ENCODE measurements at places on chromosomes 2 and 18.

DNA sequence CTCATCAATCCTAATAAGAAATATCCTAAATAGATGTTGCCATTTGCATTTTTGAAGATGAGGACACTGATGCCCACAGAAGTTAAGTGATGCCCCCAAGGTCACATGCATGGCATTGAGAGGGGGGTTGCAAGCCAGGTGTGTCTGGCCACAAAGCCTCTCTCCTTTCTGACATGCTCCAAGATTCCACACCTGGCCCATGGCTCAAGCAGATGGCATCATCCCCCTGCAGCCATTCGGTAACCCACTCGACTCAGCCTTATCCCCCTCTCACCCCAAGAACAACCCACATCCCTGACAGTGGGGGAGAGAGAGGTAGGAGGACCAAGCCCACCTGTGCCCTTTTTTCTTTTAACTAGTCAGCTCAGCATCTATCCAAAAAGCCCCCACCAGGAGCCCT is 16.5 kb upstream of the TEX51 start:
- DNase-seq: no peak

DNA sequence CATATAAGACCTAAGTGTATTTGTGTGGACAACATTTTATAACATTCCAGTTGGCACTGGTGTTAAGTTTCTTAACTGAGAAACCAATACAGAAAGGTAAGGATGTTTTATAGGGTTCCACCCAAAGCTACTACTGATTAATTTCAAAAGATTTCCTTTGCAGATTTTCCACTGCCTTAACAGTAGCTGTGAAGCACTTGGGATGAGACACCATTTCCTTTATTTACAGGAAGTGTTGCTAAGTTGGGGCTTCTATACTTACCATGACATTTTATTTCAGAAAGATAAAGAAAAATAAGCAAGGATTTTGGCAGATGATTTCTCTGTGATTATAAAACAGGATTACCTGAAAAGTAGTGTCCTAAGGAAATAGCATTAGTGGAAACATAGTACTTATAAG is 234.3 kb downstream of the CALCRL start:
- no peak for DNase-seq

DNA sequence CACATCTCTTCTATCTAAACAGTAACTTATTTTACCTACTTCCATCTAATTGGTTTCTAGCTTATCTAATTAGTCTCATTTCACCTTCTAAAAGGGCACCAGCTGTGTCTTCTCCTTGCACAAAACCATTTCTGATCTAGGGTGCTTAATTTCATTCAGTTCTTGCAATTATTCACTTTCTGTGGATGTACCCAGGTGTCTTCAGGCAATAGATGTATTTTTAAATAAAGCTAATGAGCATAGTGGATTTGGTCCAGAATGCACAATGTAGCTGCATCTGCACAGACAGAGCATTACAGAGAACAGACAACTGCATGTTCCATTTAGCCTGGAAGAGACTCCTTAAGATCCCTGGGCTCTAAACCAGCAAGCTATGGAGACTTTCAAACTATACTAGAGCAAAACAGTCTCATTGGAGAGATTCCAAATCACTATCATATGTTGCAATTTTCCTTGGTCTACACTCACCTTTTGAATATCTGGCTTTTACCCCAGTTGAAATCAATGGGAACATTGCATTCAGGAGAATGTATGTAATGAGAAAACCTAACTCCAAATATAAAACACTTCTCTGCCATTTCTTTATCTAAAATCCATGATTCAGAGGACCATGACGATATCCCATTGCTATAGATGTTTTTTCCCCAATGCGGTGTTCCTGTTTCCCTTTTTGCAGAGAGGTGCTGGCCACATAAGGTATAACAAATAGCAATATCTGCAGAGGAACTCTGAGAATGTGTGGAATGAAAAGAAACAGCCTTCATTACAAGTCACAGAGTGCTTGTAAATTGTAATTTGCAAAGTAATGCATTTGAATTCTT is 3.5 kb upstream of the RFX8 start:
- no peak for DNase-seq

GRCh38 chr2:240397542-240397916 is 37.9 kb upstream of the GPC1 start:
- no peak for DNase-seq

- no peak for DNase-seq
Measured at GRCh38 chr2:208584378-208584985, 177.9 kb downstream of the PTH2R start.

DNA sequence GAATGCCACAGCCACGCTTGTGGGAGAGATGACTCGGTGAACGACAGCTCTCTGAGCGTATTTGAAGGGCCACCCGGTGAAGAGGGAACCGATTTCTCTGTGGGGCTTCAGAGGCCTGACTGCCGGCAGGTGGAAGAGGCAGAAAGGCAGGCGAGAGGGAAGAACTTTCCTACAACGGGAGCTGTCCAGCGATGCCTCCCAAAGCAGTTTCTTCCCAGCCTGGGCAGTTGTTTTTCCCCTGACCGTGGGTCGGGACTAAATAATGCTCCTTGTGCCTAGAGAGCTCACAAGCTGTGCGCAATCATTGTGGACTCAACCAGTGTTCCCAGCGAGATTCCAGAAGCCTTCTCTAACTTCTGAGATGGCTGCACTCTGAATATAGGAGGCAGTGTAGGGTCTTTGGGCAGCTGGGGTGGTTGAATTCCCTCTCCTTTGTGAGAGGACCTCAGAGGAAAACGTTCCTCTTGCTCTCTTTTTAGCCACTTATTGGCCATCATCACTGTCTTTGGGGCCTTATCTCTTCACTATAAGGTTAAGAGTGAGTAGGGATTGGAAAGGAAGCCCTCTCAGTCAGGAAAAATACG is 710 bp downstream of the SEC11C start:
- DNase-seq: no peak

DNA sequence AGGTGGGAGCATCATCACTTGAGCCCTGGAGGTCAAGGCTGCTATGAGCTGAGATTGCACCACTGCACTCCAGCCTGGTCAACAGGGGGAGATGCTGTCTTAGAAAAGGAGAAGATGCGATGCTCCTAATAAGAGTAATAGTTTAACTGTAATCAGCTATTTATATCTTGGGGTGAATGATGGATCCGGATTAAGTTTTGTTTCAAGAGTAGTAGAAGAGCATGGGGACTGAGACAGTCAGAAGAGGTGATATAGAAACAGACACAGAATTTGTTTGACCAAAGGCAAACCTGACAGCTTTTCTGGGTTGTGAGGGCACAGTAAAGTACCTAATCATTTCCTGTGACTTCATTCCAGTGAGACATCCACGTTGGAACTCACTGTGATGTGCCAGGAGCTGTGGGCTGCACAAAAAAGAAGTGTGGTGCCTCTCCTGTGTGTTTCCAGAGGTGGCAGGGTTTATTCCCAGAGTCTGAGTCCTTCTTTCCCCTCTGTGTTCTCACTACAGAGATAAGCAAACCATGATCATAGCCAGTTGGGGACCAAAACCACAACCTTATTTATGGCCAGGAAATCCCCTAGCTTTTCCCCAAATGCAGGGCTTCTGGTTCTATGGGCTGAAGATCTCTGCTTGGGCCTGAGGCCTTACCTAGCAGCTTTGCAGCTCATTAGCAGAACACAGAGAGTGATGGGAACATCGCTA is 113.7 kb downstream of the XRCC5 start:
- no peak for DNase-seq

GRCh38 chr2:137775529-137775928 is 188.7 kb upstream of the HNMT start:
- peak; percentile 43 for DNase-seq

DNA sequence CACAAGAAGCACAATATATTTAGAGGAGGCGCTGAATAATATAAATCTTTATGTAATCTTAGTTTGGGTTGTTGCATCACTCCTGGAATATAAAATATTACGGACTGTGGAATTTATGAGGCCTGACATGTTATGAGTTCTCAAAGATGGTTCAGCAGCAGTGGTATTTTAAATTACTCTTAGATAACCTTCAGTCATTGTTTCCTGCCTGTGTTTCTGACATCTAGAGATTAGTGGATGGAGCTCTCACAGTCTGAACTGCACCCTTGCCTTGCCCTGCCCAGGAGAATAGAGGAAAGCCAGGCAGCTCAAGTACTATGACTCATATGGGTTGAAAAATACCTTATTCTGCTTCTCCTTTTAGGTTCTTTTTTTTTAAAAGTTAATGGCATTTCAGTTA is 70.0 kb downstream of the ACSL3 start:
- DNase-seq: no peak

DNA sequence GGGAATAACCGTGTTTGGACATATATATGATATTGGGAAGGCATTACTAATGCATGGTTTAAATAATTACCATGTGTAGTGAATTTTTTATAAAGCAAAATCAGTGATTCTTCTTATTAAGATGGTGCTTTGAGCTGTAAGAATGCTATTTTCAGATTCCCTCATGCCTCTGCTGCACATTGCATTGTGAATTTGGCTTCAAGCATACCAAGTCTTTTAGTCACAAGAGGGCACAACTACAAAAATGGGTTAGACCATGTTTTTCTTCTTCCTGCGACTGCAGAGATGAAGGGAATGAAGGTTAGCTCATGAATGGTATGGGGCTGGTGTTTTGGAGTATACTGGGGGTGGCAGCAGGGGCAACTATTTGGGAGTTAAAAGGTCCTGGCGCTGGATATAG is 320.1 kb downstream of the SLC4A3 start:
- no peak for DNase-seq

DNA sequence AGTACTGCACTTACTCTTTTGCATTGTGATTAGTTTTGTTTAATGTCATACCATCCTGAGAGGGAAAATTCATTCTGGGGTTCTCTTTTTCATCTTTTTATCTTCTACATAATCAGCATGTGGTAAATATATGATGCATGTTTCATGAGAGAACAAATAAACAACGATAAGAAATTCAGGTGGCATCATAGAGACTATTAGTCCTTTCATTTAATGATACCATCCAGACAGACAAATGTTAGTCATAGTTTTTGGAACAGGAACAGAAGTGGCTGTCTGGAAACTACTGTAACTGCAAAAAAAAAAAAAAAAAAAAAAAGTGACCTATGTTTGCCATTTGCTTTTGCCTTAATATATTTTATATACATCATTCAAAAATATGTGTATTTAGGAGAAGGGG is 761.0 kb downstream of the EPHA4 start:
- no peak for DNase-seq

DNA sequence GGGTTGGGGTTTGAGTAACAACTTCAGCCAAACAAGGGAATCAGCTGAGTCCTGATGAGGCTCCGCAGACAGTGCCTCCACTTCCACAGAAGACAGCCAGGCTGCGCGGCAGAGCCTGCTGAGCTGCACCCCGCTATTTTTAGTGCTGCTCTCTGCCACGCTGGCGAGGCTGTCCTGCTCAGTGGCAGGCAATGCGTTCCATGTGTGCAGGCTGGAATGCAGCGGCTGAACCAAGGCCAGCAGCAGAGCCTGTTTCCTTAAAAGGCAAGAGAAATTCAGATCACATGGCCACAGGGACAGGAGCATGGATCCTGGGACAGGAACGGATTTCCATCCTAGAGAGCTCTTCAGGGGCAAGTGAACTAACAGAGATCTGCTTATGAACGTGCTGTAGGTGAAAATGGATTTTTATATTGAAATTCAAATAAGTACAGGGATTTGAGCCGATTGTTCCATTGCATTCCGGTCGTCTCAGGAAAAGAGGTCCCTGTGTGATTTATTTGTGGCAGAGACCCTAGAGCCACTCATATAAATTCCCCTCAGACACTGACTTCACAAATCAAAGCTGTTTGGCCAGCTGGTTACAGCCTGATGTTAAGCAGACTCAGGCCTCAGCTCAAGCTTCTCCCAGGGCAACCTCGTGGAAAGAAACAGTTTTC is 98.7 kb downstream of the COL6A3 start:
- DNase-seq: no peak

GRCh38 chr2:72131916-72132841 is 15.5 kb downstream of the CYP26B1 start:
- DNase-seq: no peak

Data from LNCaP clone FGC (cell line).